Daoy (cell line): ENCODE measurements at places on chromosomes 2 and 18.
A peak's percentile ranks its signal among the peaks of the same experiment; 100 is the strongest.

GRCh38 chr2:239870863-239871262 is 154.3 kb downstream of the NDUFA10 start:
- no peak for DNase-seq

DNA sequence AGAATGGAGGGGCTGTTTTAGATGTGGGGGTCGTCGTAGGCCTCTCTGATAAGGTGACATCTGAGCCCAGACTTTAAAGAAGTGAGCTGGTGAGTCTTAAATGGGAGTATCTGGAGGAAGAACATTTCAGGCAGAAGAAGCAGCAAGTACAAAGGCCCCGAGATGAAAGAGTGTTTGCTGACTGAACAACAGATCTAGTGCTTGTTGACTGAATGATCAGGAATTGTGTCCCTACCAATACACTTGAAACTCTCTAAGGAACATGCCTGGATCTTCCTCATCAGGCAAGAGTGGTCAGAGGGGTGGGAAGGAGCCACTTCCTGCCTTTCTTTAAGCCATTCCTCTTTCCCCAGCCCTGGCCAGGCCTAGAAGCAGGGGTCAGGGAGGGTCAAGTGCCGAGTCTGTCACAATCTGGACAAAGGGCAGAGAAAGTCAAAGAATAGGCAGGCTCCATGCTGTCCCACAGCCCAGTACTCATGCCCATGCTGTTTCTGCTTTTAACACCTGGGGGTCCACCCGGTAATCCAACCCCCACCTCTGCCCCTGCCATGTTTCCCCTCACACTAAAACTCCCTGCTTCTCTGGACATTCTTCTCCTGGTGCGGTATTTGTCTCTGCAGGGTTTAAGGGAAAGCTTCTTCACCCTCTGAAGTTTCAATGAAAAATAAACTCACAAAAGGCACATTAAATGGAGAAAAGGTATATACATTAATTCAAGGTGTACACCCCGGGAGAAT is 3.0 kb upstream of the TMEM37 start:
- DNase-seq, result no peak

GRCh38 chr2:43699761-43700160 is 23.5 kb upstream of the C1GALT1C1L start:
- DNase-seq, result no peak

- DNase-seq, result no peak
Measured at GRCh38 chr18:67510831-67511230, 5.7 kb downstream of the DSEL start.

DNA sequence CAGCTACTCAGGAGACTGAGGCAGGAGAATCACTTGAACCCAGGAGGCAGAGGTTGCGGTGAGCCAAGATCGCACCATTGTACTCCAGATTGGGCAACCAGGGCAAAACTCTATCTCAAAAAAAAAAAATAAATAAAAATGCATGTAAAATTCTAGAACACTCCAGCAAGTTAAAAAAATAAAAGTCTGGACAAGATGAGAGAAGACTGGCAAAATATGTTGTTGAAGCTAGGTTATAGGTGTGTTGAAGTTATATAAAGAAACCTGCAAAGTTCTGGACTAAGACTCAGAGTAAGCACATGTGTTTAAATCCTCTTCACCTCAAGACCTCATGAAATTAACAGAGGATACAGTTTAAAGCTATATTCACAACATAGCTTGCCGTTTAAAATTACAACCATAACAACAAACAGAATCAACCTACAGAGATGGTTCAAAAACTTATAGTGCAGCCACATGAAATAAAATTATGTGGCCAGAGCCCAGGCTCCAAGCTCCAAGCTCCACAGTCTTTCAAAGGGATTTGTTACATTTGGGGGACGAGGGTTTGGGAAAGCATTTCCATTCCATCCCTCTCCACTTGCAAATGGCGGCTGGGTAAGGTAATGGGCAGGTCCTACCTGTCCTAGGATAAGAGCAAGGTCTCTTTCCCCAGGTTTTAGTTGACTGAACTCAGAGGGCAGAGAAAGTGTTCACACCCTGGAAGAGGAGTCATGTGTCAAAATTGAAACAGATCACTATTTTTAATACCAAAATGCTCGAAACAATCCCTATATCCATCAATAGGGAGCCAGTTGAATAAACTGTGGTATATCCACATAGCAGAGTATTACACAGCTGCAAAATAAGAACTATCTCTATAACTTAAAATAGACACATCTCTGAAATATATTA is 59.9 kb upstream of the MYCN start:
- no peak for DNase-seq

DNA sequence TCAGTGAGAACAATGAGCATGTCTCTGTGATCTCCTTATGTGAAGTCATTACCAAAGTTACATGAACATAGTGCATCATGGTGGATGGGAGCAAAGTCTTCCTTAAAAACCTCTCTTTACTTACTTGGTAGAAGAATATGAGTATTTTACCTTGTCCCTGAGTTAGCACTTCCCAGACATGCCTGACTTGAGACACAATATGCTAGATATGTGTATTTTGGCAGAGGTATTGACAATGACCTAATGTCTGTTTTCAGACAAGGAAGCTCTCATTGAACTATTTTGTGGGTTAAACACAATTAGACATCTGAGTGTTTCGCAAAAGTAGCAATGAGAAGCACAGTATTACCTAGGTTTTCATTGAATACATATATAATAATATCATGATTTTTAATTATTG is 99.1 kb upstream of the MC4R start:
- peak; percentile 40 for DNase-seq

DNA sequence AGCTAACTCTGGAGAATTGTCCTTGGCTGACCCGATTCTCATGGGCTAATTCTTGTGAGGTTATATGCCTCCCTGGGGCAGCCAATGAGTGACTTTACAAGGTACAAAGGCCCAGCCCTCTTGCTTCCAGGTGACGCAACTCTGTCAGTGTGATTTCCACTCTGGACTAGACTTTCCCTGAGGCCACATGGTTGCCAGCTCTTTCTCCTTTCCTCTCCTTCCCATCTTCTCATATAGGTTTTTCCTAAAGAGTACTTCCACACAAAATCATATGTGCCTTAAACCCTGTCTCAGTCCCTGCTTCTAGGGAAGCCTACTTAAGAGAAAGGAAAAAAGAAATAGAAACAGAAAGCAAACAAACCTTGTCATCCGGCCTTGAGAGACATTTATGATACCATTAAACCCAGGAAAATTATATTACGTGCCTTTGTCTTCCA is 226.2 kb upstream of the ZSWIM2 start:
- peak; percentile 19 for DNase-seq

DNA sequence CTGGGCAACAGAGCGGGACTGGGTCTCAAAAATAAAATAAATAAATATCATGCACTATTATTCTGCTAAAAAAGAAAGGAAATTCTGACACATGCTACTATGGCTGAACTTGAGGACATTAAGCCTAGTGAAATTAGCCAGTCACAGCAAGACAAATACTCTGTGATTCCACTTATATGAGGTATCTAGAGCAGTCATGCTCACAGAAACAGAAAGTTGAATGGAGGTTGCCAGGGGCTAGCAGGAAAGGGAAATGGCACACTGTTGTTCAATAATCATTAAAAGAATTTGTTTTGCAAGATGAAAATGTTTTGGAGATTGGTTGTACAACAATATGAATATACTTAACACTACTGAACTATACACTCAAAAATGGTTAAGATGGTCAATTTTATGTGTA is 60.8 kb downstream of the NCKAP1 start:
- DNase-seq, result no peak

DNA sequence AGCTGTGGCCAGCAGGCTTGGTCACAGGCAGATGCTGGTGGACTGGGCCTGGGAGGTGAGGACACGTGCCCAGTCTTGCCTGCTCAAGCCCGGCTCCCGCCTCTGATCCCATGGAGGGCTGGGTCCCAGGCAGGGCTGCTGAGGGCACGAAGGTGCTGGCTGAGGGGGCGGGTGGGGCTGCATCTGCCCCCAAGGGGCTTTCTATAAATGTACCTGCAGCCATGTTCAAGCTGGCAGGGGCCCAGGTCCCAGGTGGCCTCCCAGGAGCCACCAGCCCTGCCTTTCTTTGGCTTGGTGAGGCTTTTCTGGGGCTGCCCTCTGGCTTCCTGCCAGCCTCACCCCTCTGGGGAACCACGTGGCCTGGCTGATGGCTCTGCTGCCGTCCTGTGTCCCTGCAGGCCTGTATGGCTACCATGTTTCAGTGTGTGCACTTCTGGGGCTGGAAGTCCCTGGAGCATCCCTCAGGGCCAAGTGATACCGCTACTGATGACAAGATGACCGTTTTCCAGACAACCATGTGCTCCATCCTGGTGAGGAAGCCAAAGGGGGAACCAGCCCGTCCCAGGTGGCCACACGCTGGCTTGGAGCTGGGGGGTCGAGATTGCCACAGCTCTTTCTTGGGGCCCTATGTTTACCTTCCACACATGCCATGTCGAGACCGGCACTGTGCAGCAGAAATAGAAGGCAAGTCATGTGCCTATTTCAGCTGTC is 23.2 kb downstream of the HJURP start:
- DNase-seq, result no peak

GRCh38 chr2:63765117-63765516 is 76.6 kb upstream of the UGP2 start:
- no peak for DNase-seq

DNA sequence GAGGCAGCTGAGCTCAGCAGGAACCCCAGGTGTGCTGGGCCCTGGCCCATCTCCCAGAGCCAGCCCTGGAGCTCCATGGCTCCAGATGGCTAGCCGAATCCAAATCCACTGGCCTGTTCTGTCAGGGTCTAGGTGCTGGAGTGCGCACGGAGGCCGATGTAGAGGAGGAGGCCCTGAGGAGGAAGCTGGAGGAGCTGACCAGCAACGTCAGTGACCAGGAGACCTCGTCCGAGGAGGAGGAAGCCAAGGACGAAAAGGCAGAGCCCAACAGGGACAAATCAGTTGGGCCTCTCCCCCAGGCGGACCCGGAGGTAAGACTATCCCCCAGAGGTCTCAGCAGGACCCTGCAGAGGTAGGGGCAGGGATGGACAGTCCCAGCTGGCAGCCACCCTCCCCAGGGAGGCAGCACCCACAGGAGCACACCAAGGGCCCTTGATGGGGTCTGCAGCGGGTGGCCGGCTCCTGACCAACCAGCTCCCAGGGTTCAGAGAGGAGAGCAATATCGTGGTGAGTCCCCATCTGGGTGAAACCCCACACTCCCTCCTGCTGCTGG is 26.1 kb upstream of the PRLH start:
- no peak for DNase-seq

GRCh38 chr2:100021791-100022340 is 120.5 kb downstream of the AFF3 start:
- no peak for DNase-seq

GRCh38 chr2:53987336-53987921 is 16.6 kb upstream of the PSME4 start:
- peak; percentile 14 for DNase-seq

DNA sequence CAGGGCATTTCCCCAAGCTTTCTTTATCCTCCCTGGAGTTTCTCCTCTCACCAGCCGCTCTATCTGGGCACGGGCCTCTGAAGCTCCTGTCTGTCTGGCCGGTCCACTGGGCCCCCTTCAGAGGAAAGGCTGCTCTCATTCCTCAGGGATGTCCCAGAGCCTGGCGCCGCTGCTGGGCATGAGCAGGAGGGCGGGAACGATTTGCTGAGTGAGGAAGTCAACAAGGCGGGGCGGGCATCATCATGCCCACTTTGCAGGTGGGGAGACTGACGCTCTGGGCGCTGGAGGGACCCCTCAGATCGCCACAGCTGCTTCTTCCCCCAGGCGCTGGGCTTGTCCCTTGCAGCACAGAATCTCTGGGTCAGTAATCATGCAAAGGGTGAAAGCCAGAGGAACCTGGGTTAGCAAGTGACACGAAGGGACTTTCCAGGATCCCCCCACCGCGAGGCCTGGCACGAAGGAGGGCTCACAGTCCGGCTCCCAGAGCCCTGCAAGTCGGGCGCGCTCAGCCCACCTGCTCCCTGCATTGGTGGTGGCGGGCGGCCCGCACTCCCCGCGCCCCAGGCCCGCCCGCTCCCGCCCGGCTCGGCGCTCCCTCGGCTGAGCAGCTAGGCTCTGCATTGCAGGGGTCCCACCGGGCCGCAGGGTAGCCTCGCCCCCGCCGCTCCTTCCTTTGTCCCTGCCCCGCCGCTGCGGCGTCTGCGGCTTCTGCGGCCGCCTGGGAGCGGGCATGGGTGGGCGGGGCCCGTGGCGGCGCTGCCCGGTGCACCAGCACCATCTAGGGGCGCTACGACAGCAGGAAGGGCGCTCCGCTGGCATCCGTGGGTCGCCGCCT is 157.8 kb downstream of the CYRIA start:
- DNase-seq, result peak; percentile 66

- DNase-seq, result no peak
Measured at GRCh38 chr2:228649876-228650275, 468.4 kb upstream of the SPHKAP start.

GRCh38 chr2:197804049-197804757 is at the start of gene PLCL1:
TSS of gene PLCL1 (plus strand) at chr2:197804593.
- peak; percentile 94 for DNase-seq

- no peak for DNase-seq
Measured at GRCh38 chr2:215966274-215966673, 47.1 kb downstream of the MREG start.
